NK-92 treated with Interleukin-12 subunit alpha and Interleukin-12 subunit beta, amount 100 ng/mL, for 24 hours (cell line): ENCODE measurements at places on chromosomes 12 and 14.

GRCh38 chr14:73381380-73382013 is 76.8 kb downstream of the NUMB start:
- DNase-seq: no peak

GRCh38 chr12:95859344-95859816 is 628 bp downstream of the SNRPF start:
- DNase-seq: no peak

GRCh38 chr14:85856430-85856829 is 326.5 kb downstream of the FLRT2 start:
- no peak for DNase-seq

GRCh38 chr12:108676707-108677106 is 43.0 kb upstream of the SELPLG start:
- no peak for DNase-seq

GRCh38 chr12:27293463-27293862 is 39.2 kb upstream of the BMAL2 start:
- DNase-seq: no peak

- DNase-seq: peak; percentile 15
These were observed 34.8 kb downstream of the FBXO21 start for GRCh38 chr12:117155278-117156060.

GRCh38 chr14:52553671-52554575 is 1.3 kb downstream of the GPR137C start:
- no peak for DNase-seq

DNA sequence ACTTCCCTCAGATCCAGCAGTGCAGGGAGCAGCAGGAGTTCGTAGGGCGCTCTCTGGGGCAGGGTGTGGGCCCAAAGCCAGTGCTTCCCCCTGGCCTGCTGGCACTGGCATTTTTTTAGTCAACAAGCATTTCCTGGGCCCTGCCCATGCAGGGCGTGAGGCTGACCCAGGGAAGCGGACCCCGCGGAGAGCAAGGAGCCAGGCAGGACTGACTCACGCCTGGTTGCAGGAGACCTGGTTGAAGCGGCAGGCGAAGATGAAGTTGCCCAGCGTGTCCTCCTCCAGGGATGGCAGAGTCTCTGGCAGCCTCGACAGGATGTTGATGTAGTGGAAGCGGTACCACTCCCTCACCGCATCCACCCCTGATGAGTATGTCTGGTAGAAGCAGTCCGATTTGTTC is 13.5 kb downstream of the SCNN1A start:
- DNase-seq: no peak

DNA sequence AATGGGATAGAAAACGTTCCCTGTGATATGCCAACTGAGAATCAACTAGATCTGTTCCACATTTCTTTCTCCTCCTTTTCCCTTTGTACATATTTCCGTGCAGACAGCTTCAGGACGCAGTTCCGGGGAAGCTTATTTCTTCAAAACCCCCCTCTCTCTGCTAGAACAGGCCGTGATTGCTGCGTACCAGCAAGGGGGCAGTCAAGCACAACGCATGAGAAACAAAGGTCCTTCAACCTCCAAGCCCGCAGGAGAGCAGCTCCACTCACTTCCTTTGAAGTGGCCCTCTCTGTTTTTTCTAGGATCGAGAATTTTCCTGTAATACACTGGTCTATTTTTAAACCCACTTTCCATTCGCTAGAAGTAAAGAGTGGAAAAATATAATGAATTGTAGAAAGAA is 80.8 kb downstream of the ZNF664 start:
- no peak for DNase-seq

GRCh38 chr12:99002156-99002555 is 357.1 kb downstream of the APAF1 start:
- DNase-seq: no peak

DNA sequence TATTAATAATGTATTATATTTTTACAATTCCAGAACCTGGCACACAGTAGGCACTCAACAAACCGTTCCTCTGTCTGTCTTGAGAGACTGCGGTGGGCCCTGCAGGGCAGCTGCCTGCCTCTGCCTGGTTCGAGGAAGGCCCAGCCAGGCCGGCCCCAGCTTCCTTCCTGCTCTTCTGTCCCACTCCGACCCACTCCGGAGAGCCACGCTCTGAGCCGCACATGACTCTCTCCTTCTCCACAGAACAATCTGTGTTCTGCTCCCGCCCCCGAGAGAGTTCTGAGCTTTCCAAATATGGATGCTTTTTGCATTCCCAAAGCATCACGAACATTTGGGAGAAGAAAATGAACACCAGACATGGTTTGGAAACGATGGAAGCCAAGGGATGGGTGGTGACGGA is 57.3 kb downstream of the TTC7B start:
- DNase-seq: no peak
